EL (cell line): ENCODE measurements at places on chromosomes 3 and 15.

GRCh38 chr3:42852441-42852840 is 23.2 kb downstream of the CYP8B1 start:
- DNase-seq: no peak

DNA sequence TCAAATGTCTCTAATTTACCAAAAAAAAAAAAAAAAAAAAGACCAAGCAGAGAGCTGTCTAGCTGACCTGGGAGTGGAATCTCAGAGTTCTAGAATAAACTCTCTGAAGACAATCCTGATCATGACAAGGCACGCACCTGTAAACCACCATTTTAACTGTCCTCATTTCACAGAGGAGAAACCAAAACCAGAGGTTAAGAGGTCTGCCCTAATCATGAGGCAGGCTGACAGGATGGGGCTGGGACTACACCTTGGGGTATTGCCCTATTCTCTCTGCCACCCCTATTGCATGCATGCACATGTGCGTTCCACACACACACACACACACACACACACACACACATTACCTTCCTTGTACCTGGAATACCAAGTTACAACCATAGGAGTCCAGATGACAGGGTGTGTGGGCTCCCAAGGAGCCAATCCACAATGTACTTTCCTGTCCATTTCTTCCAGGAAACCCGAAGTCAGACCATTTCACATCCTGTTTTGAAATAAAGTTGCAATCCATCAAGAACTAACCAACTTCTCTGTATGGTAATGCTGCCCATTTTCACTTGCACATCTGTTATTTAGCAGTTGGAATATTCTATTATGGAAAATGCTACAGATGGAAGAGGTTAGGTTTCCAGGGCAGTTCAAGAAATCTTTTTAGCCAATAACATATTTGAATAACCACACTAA is 34.6 kb downstream of the HSPBAP1 start:
- no peak for DNase-seq

DNA sequence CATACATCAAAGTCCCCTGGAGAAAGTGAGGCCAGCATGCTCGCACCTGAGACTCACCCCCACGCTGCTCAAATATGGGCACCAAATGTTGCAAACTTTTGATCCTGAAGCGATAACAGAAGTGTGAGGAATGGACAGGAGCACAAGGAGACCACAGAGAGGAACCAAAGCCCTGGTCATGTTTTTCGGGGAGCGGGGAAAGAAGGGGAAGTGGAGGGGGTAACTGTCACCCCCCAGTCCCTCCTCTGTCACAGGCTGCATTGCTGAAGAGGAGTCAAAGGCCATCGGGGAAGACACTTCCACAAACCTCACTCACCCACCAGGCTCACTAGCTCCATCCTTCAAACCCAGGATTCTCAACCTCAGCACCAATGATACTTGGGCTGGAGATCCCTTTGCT is 182.4 kb downstream of the UACA start:
- no peak for DNase-seq

DNA sequence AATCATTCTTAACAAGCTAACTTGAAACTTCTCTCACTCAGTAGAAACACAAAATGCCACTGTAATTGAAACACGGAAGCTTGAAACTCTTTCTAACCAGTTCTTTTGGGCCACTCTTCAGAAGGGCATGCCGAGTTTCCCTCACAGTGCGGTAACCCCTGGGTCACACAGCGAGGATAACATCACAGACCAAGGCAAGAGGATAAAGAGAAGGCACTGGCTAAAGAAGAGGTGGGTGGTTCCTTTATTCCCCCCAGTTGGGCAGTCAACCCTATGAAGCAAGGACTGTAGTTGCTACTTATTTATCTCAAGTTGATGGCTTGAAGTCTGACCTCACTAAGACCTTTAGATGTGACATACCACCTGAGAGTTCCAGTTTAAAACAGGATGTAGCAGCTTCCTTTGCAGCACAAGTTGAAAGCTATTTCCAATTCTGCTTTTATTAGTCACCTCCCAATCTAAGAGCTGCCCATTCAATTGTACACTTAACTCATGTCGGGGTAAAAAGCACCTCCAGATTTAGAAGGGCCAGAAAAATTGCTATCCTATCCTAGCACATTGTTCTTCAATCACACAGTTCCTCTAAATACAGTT is 272.4 kb downstream of the TIGIT start:
- DNase-seq: no peak

- DNase-seq: no peak
These were observed 7.9 kb downstream of the PRRT3 start for GRCh38 chr3:9944271-9944670.

GRCh38 chr3:129317848-129318247 is 39.2 kb downstream of the HMCES start:
- DNase-seq: no peak

- DNase-seq: peak; percentile 50
These were observed 592.0 kb downstream of the ZNF385D start for GRCh38 chr3:21158861-21159542.

GRCh38 chr3:35638980-35639253 is 408 bp upstream of the ARPP21 start:
- DNase-seq: no peak
